Cerebellum (tissue), 4 donors: ENCODE measurements at places on chromosomes 4 and X. TPM values are rescaled to one million over a fixed set of nuclear protein-coding genes. Genes with fewer than 3 reads are reported as not detected.

The IL3RA gene
- total RNA-seq = 2.4 TPM

The MFAP3L gene
- 12.6 TPM for total RNA-seq

The BRS3 gene
- total RNA-seq = not detected

DNA sequence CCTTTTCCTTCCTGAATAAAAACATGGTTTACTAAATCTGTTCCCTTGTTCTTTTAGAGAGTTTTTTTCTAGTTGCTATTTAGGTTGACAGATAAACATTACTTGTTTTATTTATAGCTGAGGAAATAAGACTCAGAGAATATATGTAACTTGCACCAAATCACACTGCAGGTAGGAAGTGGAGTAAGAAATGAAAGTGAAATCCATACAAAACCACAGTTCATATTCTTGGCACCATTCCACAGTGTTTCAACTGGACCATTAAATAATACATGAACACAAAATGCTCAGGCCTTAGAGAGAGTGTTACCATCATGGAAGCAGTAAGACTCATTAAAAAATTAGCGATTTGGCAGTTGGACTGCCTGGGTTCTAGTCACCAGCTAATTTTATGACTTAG lies 326.9 kb upstream of the SLIT2 start:
- DNase-seq = no peak

DNA sequence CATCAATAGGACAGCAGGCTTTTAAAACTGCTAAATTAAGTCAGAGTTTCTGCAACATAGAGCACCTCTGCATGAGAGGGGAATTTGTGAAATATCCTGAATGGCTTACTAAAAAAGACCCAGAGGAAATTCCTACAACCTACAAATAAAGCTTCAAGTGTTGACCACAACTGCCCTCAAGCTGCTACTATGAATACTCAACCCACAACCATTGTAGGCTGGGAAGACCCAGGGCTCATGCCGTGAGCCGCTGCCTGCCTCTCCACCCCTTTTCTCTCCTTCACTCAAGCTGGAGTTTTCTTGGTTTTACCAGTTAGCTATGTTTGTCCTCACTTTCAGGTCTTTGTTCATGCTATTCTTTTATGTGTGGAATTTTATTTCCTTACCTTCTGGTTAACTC lies 151.6 kb downstream of the EMCN start:
- DNase-seq = no peak

- DNase-seq = no peak
These were observed 36.9 kb downstream of the STARD8 start for GRCh38 chrX:68684291-68684918.
